ENCODE measurements at places on chromosomes 4 and X.

- no peak for DNase-seq
These were observed 85.4 kb upstream of the WWC2 start for GRCh38 chr4:183013730-183014002.

DNA sequence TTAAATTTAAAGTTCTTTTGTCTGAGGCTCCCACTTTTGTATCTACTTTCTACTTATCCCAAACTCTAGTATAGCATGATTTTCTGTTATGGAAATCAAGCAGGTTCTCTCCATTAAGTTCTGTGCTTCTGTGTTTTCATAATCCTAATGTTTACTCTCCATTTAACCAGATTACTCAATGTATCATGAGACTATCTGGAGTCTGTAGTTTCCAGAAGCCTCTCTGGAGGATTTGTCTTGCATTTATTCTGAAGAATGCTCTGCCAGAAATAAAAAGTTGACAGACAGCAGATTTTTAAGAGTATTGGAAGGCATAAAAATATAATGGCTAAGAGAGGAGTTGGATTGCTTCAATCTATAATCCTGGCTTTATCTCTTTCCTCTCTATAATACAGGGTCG, 39.2 kb upstream of the PLS3 start:
- DNase-seq: no peak

DNA sequence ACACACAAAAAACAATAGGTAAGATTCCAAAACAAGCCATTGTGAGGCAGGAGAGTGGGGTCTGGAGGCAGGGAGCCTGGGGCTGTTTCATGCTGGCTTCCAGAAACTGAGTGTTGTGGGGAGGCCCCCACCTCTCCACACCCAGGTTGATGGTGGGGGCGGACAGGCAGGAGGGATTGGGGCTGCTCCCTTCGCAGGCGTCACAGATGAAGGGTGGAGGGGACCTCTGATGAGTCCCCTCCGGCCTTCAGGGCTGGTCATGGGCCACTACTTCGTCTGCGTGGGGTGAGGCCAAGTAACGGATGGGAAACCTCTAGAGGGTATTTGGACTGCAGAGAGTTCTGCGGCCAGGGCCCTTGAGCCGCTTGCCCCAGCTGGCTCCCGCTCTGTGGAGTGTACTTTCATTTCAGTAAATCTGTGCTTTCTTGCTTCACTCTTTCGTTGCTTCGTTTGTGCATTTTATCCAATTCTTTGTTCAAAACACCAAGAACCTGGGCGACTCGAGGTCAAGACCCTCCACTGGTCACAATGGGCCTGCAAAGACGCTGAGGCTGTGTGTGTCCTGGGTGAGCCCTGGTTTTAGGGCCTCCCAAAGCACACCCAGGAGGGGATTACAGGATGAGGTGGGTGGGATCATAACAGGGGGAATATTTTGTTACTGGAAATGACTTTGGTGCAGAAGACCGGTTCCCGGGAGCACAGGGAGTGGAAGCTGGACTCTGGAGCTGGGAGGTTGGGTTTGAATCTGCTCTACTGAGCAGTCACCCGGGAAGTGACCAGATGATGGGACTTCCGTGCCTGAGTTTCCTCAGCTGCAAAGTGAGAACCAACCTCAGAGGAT, 83.7 kb upstream of the ADRA2C start:
- DNase-seq: no peak

DNA sequence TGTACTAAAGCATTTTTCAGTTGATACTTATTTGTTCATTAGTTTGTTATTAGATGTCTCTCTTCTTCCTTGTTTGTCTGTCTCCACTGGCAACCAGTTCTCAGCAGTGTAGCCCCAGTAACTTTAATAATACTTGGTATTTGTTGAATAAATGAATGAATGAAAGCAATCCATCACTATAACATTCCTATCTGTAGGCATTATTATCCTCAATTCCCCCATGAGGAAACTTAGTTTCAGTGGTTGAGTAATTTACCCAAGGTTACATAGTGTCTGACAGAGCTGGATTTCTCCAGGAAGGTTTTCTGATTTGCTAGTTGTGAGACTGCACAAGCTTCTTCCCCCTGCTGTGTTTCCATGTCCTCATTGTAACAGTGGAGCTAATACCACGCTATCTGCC, 27.8 kb upstream of the MAOB start:
- DNase-seq: no peak

DNA sequence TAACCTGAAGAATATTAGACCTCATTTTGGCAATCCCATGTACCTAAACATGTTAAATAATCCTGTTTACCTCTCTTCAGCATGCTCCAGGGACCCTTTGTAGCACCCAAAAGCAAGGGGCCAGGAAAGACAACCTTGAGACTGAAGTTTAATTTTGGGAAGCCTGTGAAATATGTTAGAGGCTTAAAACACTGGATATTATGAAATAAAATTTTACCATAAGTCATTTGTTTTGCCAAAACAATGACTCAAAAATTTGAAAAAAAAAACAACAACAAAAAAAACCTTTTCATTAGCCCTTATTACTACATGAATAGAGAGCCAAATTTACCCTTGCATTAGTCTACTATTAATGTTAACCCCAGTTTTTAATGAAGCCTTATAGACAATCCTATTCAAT, 49.7 kb downstream of the HMGB2 start:
- DNase-seq: no peak

DNA sequence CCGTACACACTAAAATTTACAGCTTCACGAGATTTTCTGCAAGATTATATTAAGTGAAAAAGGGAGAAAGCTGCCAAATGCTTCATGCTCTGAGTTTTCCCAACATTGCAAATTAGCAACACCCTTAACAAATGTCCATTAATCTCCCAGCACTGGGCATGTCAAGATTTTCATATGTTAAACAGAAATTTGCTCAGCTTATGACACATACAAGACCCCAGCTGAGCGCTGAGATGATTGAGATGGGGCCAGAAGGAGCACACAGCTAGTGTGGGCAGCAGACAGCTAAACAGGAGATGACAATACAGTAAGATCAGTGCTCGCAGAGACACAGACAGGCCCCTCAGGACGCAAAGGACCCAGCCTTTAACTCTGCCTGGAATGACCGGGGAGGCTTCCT, 208.8 kb downstream of the STK32B start:
- DNase-seq: no peak

GRCh38 chrX:38106991-38107655, 100.8 kb downstream of the SYTL5 start:
- DNase-seq: no peak

DNA sequence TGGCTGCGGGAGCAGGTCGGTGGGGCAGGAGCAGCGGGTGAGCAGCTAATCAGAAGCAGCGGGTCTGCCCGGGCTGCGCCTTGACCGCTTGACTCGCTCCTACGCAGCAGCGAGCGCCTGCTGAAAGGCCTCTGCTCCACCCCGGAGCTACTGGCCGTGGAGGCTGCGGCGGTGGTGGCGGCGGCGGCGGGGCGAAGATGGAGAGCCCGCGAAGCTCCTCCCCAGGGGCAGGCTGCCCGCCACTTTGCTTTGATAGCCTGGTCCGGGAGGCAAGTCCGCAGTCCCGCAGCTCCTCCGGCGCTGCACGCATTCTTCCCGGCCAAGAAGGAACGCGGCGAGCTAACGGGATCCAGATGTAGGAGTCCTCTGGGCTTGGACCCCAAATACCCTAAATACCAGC, 36.7 kb downstream of the PJA1 start:
- DNase-seq: peak; percentile 55

DNA sequence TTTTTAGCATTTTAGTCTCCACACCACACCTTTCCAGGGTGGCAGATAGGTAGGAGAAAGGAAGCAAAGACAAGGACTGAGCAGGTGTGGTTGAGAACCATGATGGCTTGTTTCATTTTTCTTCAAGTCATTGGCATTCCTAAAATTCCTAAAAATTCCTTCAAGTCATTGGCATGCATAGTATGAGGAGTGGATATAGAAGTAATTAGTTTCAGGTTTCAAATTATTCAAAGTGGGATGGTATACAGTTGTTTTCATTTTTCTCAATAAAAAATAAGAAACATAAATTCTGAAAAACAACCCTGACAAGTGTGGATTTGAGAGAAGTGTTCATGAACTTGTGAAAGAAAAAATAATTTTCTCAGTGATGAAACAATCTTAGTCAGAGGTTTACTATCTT, 22.3 kb upstream of the HERC3 start:
- DNase-seq: no peak

GRCh38 chr4:20195071-20195885, 56.4 kb upstream of the SLIT2 start:
- DNase-seq: no peak

GRCh38 chrX:7891928-7892327, 35.3 kb downstream of the PNPLA4 start:
- peak; percentile 69 for DNase-seq

GRCh38 chr4:163611784-163612445, 117.4 kb downstream of the TMA16 start:
- no peak for DNase-seq

- DNase-seq: no peak
These were observed 72.6 kb downstream of the EPHA5 start for GRCh38 chr4:65597697-65598096.

DNA sequence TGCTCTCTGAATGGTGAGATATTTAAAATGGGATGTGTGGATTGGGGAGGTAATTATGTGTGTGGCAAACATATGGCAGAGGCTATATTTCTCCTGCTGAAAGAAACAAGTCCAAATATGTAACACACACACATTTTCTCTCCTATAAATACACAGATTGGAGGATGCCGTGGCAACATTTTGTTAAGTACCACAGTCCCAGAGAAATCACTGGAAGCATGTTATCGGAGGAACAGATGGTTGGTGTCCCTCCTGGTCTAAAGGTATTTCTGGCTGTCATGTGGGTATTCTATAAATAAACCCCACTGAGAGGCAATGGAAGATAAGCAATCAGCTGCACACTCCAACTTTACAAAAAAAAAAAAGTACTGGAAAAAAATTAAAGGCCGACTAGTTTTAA, 528.3 kb upstream of the BOD1L1 start:
- DNase-seq: no peak
